ENCODE measurements at places on chromosomes 1 and 21. TPM values are rescaled to one million over a fixed set of nuclear protein-coding genes. Genes with fewer than 3 reads are reported as not detected.

The CD52 gene
- total RNA-seq: not detected

The INSRR gene
- not detected for total RNA-seq

The SHE gene
- 86.5 TPM for total RNA-seq

The KPRP gene
- total RNA-seq: not detected

The CR1 gene
- not detected for total RNA-seq

The DDR2 gene
- 2.1 TPM for total RNA-seq

DNA sequence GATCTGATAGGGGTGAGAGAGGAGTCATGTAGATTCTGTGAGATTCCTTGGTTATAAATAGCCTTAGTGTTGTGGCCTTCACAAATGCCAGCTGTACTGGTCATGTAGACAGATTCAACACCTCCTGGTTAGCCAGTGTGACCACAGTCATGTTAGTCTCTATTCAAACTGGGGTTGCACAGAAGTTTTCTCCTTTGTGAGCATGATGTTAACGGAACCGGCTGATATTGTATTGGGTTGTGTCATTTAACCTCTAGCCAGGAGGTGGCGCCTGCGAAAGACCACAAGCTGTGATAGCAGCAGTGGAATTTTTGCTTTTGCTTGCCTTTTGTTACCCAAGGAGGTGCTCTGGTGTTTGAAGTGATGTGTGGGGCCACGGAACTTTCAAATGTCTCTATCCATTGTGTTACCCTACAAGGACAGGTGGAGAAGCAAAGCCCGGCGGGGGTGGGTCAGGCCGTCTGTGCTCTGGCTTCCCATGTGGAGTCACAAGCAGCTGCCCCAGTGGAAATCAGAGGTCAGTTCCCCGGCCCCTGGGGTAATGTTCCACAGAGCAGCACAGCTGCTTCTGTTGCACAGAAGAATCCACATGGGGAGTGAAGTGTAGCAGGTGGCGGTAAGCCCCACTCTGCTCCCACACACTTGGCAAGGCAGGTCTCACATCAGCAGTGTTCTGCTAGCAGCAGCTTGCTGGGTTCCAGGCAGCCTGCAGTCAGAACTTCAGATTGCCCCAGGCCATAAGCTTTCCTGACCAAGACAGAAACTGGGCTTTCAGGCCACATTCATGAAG lies 112.6 kb downstream of the ADAMTS1 start:
- peak; percentile 5 for DNase-seq

DNA sequence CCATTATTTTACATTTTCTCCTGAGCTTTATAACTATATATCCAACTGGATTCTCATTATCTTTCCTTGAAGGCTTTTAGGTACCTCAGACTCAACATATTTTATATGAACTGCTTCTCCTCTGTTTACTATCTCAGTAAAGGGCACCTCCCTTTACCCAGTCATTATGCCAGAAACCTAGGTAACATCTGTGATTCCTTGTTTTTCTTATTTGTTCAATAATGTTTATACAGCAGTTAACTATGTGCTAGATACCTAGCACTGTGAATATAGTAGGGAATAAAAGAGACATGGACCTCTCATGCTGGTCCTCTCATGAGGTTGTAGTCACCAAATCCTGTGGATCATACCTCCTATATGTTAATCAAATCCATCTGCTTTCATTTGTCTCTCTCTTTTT lies 25.6 kb downstream of the PPP1R12B start:
- no peak for DNase-seq

DNA sequence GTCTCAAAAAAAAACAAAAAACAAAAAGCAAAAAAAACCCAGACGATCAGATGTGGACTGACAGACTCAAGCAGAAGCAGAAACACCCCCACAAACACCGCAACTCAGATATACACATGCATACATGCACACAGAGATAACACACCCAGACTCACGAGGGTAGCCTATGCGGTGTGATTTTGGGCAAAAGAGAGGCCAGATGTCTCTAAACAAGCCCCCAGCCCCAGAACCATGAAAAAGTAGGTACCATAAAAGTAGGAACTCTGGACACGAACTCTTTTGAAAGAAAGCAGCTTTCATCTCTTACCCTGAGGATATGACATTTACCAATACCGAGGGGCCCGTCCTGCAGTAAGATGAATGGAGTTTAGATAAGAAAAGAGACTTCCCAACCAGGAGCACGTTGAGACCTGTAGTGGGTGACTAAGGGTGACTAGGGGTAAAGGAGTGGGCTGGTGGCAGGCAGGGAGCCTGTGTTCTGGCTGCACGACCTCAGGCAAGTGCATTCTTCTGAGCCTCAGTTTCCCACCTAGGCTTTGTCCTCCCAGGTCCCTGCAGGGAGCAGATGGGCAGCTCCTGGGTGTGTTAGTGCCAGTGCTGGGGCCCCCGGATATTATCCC lies 1.5 kb upstream of the TINAGL1 start:
- DNase-seq: no peak

GRCh38 chr1:43786960-43787359 lies 79.6 kb downstream of the ST3GAL3 start:
- peak; percentile 87 for DNase-seq

GRCh38 chr1:232853994-232854797 lies 49.0 kb downstream of the MAP10 start:
- no peak for DNase-seq

DNA sequence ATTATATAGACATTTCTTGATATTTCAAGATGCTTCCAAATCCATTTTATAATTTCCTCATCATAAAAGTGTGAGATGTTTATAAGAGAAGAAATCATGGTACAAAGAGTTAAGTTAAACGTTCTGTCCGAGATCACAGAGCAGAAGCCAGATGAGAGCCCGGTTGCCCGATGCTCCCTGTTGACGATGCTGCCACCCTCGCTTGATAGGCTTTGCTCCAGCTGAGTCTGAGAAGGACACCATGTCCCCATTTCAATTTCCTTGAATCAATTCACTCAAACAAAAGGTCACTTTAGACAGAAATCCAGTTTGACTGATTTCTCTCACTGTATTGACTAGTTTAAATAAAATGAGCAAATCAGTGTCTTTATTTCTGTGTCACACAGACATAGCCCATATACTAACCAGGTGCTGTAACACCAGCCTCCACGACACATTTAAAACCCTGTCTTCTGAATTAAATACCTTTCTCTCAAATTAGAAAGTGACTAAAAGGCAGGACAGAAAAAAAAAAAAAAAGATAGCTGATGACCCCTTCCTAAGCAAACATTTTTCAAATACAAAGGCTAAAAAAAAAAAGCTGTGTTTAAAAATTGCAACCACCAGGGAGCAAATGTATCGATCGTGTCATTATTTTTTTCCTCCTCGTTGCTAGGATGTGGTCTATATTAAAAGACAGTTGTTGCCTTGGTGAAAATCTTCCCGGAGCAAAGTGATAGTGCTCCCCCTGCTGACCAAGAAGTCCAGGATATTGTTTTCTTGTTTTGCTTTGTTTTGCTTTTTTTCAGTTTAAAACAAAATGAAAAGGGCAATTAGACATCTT lies 35.2 kb downstream of the DNASE2B start:
- peak; percentile 66 for DNase-seq

- no peak for DNase-seq
Measured at GRCh38 chr1:100903777-100904176, 7.9 kb downstream of the SLC30A7 start.

DNA sequence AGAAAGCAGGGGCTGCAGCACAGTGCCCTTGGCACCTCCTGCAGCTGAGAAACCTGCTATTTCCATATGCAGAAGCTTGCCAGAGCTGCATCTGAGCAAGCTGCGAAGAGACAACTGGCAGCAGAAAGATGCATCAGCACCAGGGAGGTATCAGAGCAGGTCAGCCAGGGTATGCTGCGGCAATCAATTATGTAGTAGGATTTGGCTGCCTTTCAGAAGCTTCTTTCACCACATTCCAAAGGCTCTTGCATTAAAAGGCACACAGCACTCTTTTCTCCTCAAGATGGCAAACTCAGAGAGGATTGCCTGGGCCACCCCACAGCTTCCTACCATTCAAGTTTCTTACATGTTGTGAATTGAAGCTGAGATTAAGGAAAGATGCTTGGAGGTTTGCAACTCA lies 47.6 kb upstream of the RAP1A start:
- no peak for DNase-seq

- DNase-seq: no peak
Measured at GRCh38 chr1:246111570-246111969, 395.5 kb downstream of the SMYD3 start.

- DNase-seq: peak; percentile 36
Measured at GRCh38 chr1:4655674-4656532, 1.5 kb downstream of the AJAP1 start.
